B cell (primary cell): ENCODE measurements at places on chromosomes 16 and 17. TPM values are rescaled to one million over a fixed set of nuclear protein-coding genes. Genes with fewer than 3 reads are reported as not detected.

DNA sequence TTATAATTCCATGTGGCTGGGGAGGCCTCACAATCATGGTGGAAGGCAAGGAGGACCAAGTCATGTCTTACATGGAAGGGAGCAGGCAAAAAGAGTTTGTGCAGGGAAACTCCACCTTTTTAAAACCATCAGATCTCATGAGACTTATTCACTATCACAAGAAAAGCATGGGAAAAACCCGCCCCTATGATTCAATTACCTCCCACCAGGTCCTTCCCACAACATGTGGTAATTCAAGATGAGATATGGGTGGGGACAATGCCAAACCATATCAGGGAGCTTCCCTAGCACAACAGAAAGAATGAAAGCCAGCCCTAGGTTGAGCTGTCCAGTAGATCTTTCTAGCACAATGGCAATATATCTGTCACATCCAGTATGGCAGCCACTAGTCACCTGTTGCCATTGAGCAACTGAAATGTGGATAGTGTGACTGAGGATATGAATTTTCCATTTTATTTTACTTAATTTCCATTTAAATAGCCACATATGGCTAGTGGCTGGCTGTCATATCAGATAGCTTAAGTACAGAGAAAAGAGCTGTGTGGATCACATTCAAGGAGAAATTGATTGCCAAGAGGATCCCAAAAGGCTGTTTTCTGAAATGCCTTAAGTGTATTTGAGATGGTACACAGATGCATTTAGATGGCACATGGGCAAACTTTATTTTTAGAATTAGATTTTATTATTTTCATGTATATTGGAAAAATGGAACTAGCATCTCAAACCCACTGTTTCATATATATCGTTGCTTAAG lies 273.0 kb downstream of the GRIN2A start:
- no peak for DNase-seq
- H3K27me3 ChIP-seq, result no peaks in the 10 kb centered on the region
- H3K27ac ChIP-seq, result no peak overlapping the region
- H3K4me3 ChIP-seq, result no peak overlapping the region
- no peaks in the 10 kb centered on the region for H3K4me1 ChIP-seq

GRCh38 chr16:17011712-17012111 lies 459.0 kb downstream of the XYLT1 start:
- no peak overlapping the region for H3K4me3 ChIP-seq
- H3K36me3 ChIP-seq, result peaks cover under 1% of the 10 kb centered on the region
- peaks cover 16% of the 10 kb centered on the region for H3K4me1 ChIP-seq
- DNase-seq, result no peak
- no peak overlapping the region for H3K27ac ChIP-seq

DNA sequence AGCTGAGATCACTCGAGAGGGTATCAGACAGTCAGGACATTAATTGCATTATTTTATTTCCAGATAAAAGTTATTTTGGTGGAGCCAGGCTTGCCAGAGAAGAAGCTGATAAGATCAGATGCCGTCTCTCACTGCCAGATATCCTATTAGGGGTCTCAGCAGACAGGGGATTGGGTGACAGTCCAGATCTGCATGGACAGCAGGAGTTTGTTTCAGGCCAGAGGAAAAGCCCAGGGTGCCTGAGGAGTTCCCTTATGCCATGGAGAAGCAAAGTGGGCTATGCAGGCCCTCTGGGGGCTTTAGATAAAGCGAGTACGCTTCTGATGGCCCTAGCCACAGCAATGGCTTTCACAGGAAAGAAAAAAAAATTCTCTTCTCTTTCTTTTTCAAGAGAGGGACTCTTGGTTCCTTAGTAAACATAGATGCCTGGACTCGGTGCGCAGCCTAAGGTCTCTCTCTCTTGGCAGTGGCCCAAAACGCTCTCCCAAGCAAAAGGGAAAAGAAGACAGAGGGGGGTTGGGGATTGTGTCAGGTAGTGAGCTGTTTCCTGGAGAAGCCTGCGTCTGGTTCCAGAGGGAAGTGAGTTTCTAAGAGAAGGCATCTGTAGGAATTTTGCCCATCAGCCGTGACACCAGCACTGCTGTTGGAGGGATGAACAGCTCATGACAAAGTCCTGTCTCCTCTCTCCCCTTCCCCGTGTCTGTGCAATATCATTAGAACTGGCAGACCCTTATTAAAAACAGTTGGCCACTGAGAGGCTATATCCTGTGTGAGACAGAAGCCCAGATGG lies 166.3 kb upstream of the FOXF1 start:
- no peaks in the 10 kb centered on the region for H3K36me3 ChIP-seq
- H3K27me3 ChIP-seq, result peaks cover 19% of the 10 kb centered on the region
- H3K27ac ChIP-seq, result no peak overlapping the region
- no peak for DNase-seq
- H3K4me1 ChIP-seq, result no peaks in the 10 kb centered on the region
- H3K4me3 ChIP-seq, result no peak overlapping the region

DNA sequence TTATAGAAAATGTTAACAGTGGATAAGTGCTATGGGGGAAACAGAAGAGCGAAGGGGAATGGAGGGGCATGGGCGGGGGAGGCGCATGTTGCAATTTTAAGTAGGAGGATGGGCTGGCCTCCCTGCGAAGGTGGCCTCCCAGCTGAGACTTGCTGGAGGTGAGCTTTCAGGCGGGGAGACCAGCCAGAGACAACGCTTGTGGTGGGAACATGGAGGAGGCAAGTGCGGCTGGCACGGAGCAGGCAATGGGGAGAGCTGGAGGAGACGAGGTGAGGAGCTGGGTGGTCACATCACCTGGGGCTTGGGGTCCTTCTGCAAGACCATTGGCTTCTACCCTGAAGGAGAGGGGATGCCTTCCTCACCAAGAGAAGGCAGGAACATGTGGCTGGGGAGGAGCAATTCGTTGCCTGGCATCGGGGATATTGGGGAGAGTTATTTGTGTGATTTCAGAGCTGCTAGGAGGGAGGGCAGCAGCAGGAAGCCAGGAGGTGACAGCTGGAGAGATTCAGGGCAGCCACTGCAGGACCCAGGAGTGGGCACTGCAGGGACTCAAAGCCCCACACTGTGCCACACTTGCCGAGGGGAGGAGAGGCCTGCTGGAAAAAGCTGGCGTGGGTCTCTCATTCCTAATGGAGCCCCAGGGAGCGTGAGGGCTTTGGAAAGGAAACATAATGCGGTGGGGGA lies 34.4 kb downstream of the PMFBP1 start:
- no peaks in the 10 kb centered on the region for H3K4me1 ChIP-seq
- H3K27me3 ChIP-seq, result no peaks in the 10 kb centered on the region
- no peaks in the 10 kb centered on the region for H3K36me3 ChIP-seq
- DNase-seq, result no peak
- no peak overlapping the region for H3K27ac ChIP-seq

GRCh38 chr17:69050999-69051775 lies 9.5 kb downstream of the ABCA9 start:
- no peaks in the 10 kb centered on the region for H3K4me1 ChIP-seq
- no peak overlapping the region for H3K4me3 ChIP-seq
- no peak for DNase-seq
- H3K27me3 ChIP-seq, result no peaks in the 10 kb centered on the region
- H3K27ac ChIP-seq, result no peak overlapping the region

- H3K36me3 ChIP-seq, result no peaks in the 10 kb centered on the region
- H3K27me3 ChIP-seq, result no peaks in the 10 kb centered on the region
- no peak overlapping the region for H3K27ac ChIP-seq
- H3K4me1 ChIP-seq, result no peaks in the 10 kb centered on the region
- DNase-seq, result no peak
Observed at GRCh38 chr17:437545-437944, 84.9 kb upstream of the RPH3AL start.

SPATA32 gene
- 0.27 and 0.52 TPM in 2 replicates for total RNA-seq

EDC4 gene
- total RNA-seq, result 83.3 and 95.1 TPM in 2 replicates

TMEM219 gene
- 56.3 and 66.6 TPM in 2 replicates for total RNA-seq

AXIN2 gene
- total RNA-seq, result 0.70 and 1.2 TPM in 2 replicates

LCAT gene
- total RNA-seq, result 12.4 and 16.3 TPM in 2 replicates

KRTAP3-1 gene
- total RNA-seq, result not detected in 2 replicates

SRRM2 gene
- 1,470 and 1,485 TPM in 2 replicates for total RNA-seq

SALL1 gene
- total RNA-seq, result not detected in 2 replicates
